Activated CD4-positive, alpha-beta T cell treated with anti-CD3 and anti-CD28 coated beads, Interleukin-2, amount 10 ng/mL, durations not matched to agents 24 days and 14 days (primary cell): ENCODE measurements at places on chromosomes 2 and 18. TPM values are rescaled to one million over a fixed set of nuclear protein-coding genes. Genes with fewer than 3 reads are reported as not detected.

The RETREG2 gene
- 54.1 and 57.4 TPM in 2 replicates for total RNA-seq

The SRD5A2 gene
- total RNA-seq, result not detected in 2 replicates

The C2orf72 gene
- 0.63 and 0.66 TPM in 2 replicates for total RNA-seq

The PID1 gene
- not detected in 2 replicates for total RNA-seq

The RAB27B gene
- 0.33 and 0.45 TPM in 2 replicates for total RNA-seq

The EVA1A gene
- total RNA-seq, result not detected in 2 replicates

The ZEB2 gene
- 15.2 and 15.8 TPM in 2 replicates for total RNA-seq

The PROKR1 gene
- not detected in 2 replicates for total RNA-seq

The TSPYL6 gene
- total RNA-seq, result not detected in 2 replicates

The SCG2 gene
- not detected in 2 replicates for total RNA-seq

The SLC30A3 gene
- total RNA-seq, result 1.4 and 2.2 TPM in 2 replicates

The ANKRD62 gene
- not detected in 2 replicates for total RNA-seq
